ENCODE measurements at places on chromosomes 12 and 14.

DNA sequence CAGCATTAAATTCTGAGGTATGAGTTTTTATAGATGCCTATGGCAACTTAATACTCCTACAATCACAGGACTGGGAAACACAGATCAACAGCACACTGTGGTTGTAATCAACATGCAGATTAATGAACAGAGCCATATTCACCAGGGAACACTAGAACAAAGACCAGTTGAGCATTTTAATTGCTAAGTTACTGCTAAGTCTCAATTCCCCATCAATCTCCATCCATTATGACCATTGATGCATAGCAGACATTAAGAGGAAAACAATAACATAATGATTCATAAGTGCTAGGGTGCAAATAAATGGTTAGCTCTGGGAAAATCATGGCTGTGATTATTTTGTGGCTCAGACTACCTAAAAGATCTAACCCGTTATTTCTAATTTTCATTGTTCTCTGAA, 505.6 kb downstream of the TRHDE start:
- no peak for DNase-seq

DNA sequence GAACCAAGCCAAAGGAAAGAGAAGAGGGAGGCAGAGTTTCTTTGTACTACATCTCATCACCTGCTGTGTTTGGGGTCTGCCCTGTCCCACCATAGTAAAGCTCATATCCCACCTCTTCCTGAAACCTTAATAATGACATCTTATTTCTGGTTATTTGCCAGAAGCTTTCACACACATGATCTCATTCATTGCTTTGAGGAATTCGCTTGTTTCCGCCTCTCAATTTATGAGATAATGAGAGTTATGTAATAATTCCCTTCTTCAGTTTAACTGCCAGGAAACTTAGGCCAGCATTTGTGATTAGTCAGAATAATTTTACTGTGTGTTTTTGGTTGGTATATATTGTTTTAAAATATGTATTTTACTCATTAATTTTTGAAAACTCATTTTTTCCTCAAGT, 205.2 kb downstream of the CACNA1C start:
- no peak for DNase-seq

GRCh38 chr12:131808744-131809371, 19.3 kb upstream of the MMP17 start:
- DNase-seq: no peak

- no peak for DNase-seq
Measured at GRCh38 chr14:62138593-62138992, 376.4 kb downstream of the SNAPC1 start.

DNA sequence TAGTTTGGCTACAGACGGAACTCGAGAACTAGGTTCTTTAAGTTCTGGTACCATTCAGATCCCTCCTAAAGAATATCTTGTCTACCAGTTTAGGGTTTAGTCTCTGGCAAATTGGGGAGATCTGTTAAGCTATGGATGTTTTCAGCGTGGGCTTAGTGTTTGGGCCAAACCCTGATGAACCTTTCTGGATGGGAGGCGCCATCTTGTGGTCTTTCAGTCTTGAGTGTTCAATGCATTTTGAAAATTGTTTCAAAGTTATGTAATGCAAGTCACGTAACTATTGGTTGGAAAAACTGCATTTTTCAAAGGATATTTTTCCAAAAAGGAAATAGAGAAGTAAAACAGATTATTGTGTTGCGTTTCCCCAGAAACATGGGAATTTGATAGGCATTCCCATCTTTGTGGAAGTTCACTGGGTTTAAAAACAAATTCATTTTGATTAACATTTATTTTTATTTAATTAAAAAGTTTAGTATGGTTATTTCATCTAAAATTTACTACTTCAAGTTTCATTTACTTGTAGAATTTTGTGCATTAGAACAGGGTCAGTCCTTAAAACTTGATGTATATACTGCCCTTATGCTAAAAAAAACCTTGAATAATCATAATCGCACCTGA, 169.0 kb downstream of the PRIMA1 start:
- no peak for DNase-seq

- DNase-seq: no peak
Measured at GRCh38 chr14:50489851-50490250, 42.5 kb downstream of the MAP4K5 start.

DNA sequence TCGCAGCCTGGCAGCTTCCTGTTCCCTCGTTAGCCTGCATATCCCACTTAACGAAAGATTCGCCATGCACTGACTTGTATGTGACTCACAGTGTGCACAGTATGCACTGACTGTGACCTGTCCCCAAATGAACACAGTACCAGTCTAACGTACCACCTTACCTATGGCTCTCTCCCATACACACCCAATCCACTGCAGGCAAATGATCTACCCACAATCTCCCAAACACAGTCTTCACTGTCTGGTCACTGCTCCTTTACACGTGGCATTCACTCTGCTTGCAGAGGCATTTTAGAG, 163.5 kb upstream of the EEA1 start:
- no peak for DNase-seq

- DNase-seq: no peak
Measured at GRCh38 chr14:57189070-57189469, 79.6 kb downstream of the EXOC5 start.

- DNase-seq: no peak
Measured at GRCh38 chr12:69566603-69567002, 18.7 kb upstream of the CCT2 start.

DNA sequence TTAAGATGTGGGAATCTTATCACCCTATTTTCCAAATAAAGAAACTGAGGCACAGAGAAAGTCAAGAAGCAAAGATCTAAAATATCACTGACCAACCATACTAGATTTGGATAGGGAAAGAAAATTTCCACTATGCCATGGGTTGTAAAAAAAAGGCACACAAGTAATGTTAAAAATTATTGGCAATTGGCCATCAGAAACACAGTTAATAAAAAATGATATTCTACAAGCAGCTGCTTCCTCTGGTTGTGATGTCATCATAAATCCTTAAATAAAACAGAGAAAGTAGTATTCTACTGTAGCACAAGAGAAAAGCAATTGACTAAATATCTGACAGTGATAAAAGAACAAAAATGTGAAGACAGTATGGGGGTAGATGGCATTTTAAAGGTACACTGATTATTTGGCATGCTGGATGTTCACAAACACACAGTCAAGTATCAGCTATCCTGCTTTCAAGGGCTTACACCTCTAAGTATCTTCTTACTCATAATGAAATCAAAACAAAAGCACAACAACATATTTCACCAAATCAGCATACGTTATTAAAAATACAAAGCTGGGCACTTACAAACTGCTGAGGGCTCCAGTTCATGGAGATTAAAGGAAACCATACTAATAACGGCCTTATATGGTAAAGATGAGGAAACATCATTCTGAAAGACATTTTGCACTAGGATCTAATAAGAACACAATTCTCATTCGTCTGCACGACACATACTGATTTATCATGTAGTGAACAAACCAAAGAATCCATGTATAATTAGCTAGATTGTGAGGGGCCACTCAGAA, 45.7 kb downstream of the CORO1C start:
- DNase-seq: no peak

- DNase-seq: no peak
Measured at GRCh38 chr12:64675795-64676194, 65.5 kb downstream of the RASSF3 start.

- DNase-seq: no peak
Measured at GRCh38 chr14:91470216-91470615, 39.9 kb downstream of the PPP4R3A start.

GRCh38 chr12:50458606-50459005, 46.2 kb upstream of the DIP2B start:
- DNase-seq: no peak

GRCh38 chr14:74732387-74732786, 19.4 kb downstream of the FCF1 start:
- no peak for DNase-seq

DNA sequence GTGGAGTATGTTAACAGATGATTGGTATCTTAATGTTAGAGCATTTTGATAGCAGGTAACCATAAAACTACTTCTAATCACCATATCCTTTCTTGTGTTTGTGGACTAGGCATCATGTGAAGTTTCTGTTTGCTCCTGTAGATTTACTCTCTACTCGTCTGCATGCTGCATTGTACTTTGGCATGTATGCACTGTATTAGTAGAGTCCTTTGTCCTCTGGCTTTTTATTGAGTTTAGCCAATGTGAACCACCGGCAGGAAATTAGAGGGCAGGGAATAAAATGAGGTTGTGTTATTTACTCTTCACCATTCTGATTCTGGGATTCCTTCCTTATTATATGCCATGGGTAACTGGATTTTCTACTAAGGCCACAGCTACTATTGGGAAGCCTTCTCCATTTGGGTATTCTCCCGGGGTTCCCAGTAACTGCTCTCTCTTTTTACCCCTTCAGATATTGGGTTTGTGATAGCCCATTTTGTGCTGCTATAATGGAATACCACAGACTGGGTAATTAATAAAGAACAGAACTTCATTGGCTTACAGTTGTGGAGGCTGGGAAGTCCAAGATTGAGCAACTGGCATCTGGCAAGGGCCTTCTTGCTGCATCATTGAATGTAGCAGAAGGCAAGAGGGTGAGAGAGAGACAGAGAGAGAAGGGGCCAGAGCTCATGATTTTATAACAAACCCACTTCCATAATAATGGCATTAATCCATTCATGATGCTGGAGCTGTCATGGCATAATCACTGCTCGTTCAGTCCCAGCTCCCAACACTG, 22.4 kb downstream of the FAM177A1 start:
- DNase-seq: no peak

DNA sequence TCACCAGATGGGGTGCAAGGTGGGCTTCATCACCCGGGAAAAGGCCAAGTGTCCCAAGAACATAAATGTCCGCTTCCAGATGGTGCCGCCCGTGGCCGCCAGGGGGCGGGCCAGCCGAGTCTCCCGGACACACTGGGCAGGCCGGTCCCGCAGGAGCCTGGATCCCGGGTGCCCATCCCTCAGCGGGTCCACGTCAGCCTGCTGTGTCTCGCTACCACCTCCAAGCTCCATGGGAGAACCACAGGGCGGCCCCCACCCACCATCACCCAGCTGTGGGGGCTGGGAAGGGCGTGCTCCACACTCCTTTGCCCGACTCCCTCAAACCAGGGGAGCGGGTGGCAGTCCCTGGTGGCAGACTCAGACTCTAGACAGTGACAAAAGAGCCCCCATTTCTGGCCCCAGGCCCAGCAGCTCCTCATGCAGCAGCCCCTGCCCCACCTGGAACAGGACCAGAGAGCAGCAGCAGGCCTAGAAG, 22.0 kb upstream of the NUDT14 start:
- peak; percentile 13 for DNase-seq

- DNase-seq: no peak
Measured at GRCh38 chr14:72452774-72453173, 441.1 kb downstream of the DPF3 start.

DNA sequence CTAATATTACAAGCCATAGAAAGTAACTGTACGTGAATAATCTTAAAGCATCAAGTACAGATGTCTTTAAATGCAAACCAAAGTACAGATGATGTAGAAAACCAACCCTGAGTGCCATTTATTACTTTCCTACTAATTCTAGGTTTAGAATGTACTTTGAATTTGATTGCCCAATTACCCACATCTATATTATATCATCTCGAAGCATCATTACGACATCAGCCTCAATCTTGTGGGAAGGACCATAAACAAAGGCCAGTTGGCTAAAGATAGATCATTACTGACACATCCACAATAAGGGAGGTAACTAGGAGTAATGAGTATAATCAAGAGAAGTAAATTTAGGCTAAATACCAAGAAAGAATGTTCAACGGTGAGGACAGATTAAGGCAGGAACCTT, 478.9 kb downstream of the BCAT1 start:
- no peak for DNase-seq

GRCh38 chr12:107760207-107760808, 629 bp downstream of the PRDM4 start:
- peak; percentile 0 for DNase-seq

GRCh38 chr12:48768736-48769135, 20.2 kb downstream of the ADCY6 start:
- DNase-seq: no peak

GRCh38 chr12:113231235-113232088, 10.2 kb downstream of the TPCN1 start:
- DNase-seq: no peak

DNA sequence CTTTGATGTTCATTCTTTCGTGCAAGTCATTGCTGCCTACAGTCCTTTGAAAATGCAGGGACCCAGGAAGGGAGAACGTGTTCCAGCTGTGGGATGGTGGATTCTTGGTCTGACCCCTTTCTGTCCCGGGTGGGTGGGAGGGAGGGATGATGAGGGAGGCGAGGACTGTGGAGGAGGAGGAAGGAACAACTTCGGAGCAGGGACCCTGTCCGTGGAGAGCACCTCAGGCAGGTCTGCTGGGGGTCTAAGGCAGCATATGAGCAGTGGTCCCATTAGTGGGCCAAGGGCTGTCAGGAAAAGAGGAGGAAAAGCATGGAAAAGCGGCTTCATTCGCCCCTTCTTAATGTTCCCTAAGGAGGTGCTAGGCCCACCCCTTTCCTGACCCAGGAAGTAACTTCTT, 36.0 kb downstream of the CACNA2D4 start:
- no peak for DNase-seq

DNA sequence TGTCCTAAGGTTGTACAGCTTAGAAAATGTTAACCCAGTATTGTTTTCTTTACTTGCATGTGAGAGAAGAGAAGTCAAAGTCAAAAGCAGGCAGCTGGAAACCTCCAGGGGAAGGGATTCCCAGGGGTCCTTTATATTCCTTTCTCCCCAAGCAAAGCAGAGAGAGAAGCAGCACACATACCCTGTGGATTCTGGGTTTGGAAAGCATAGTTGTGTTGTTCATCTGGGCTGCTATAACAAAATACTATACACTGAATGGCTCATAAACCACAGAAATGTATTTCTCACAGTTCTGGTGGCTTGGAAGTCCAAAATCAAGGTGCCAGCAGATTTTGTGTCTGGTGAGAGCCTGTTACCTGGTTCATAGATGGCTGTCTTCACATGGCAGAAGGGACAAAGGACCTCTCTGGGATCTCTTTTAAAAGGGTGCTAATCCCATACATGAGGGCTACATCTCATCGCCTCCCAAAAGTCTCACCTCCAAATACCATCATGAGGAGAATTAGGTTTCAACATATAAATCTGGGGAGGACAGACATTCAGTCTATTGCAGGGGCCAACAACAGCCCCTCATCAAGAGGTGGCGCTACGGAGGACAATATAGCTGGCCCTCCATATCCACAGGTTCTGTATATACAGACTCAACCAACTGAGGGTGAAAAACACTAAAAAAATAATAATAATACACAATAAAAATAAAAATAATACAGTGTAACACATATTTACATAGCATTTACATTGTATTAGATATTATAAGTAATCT, 19.3 kb upstream of the PCNX1 start:
- DNase-seq: no peak

GRCh38 chr14:72737560-72737943, 156.3 kb downstream of the DPF3 start:
- DNase-seq: no peak

- DNase-seq: no peak
Measured at GRCh38 chr14:52877628-52878027, 73.2 kb downstream of the FERMT2 start.

- DNase-seq: no peak
Measured at GRCh38 chr14:94573475-94574277, 7.5 kb upstream of the SERPINA5 start.

- no peak for DNase-seq
Measured at GRCh38 chr12:9867531-9867930, 1.6 kb downstream of the CLEC2B start.

Measured in stimulated activated CD4-positive, alpha-beta T cell treated with anti-CD3 and anti-CD28 coated beads, TNF-alpha, amount 100 ng/mL, for 1 hour (primary cell).